Stimulated activated CD4-positive, alpha-beta T cell treated with anti-CD3 and anti-CD28 coated beads, TNF-alpha, amount 100 ng/mL, for 4 hours (primary cell): ENCODE measurements at places on chromosomes 7 and 10.

DNA sequence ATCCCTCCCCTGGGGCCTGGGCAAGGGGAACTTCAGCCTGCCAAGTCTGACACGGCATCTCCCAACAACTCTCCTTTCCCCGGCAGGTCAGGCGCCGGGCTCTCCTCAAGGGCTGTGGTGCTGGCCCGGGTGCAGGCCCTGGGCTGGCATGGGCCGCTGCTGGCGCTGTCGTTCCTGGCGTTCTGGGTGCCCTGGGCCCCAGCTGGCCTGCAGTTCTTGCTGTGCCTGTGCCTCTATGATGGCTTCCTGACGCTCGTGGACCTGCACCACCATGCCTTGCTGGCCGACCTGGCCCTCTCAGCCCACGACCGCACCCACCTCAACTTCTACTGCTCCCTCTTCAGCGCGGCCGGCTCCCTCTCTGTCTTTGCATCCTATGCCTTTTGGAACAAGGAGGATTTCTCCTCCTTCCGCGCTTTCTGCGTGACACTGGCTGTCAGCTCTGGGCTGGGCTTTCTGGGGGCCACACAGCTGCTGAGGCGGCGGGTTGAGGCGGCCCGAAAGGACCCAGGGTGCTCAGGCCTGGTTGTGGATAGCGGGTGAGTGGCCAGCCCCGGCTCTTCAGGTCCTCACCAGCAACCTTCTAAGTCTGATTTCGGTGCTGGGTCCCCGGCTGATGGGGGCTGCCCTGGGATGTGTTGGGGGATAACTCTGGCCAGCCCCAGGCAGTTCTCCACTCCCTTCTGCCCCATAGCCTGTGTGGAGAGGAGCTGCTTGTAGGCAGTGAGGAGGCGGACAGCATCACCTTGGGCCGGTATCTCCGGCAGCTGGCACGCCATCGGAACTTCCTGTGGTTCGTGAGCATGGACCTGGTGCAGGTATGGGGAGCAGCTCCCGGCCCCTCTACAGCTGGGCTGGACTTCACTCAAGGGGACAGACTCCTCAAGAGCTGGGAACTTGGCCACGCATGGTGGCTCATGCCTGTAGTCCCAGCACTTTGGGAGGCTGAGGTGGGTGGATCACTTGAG, 19.5 kb upstream of the C10orf95 start:
- DNase-seq: no peak

- no peak for DNase-seq
Observed at GRCh38 chr7:12765431-12766100, 78.1 kb downstream of the ARL4A start.

GRCh38 chr7:149885191-149886017, 11.6 kb downstream of the ATP6V0E2 start:
- DNase-seq: no peak

DNA sequence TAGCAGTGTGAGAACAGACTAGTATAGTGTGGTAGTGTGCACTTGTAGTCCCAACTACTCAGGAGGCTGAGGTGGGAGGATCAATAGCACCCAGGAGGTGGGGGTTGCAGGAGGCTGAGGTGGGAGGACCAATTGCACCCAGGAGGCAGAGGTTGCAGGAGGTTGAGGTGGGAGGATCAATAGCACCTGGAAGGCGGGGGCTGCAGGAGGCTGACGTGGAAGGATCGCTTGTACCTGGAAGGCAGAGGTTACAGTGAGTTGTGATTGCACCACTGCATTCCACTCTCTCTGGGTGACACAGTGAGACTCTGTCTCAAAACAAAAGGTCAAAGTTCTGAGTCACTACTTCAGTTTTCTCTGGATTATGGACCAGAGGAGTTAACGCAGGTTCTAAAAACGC, 22.6 kb upstream of the DIP2C start:
- no peak for DNase-seq

GRCh38 chr10:83272666-83273434, 866.5 kb upstream of the GHITM start:
- no peak for DNase-seq

GRCh38 chr7:32936689-32937088, 20.6 kb upstream of the FKBP9 start:
- no peak for DNase-seq

DNA sequence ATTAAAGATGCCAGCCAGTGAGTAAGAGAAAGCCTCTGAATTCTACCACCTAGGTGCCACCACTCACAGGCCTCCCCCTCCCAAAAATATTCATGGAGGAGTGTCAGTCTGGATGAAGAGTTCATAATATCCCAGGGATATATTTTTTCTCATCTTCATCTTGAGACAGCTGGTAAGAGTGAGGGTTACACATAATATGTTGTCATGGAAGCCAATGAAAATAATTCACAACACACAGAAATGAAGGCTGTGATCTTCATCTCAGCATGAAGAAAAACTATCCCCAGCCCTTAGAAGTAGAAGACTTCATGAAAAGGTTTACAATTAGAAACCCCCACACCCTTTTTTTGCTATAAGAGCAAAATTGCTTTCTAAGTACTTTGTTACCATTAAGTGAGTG, 175.6 kb downstream of the DNAH11 start:
- DNase-seq: no peak

DNA sequence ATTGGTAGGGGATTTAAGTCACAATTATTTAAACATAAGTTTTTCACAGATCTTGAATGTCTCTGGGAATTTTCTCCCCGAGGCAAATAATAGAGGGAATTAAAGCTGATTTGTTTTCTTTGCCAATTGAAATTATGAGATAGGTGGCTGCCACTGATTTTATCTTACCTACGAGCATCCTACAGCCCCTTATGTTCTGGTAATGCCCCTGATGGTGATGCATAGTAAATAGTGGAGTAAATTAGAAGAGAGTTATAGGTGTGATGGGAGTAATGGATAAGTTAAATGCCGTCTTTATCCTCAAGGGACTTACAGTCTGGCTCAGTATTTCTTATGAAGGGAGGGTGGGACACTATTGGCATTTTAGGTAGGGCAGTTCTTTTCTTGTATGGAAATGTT, 58.1 kb downstream of the HDAC9 start:
- DNase-seq: no peak

GRCh38 chr7:37311355-37311754, 137.3 kb downstream of the ELMO1 start:
- DNase-seq: peak; percentile 11

GRCh38 chr7:142188154-142188553, 69.7 kb downstream of the PRSS58 start:
- no peak for DNase-seq

DNA sequence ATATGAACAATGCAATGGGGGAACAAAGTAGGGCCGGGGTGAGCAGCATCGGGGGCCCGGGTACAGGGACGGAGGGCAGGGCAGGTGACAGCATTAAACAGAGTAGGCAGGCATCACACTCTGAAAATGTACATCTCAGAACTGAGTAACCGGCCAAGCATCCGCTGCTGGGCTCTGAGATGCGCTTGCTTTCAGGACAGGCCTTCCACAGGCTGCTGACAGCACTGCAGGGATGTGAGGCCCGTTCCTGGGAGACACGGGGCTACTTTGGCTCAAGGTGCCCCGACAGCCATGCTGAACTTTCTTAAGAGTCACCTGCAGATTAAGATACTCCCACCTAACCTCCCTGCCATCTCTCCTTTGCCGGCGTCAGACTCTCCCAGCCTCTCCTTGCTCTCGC, 64.3 kb upstream of the FGFR2 start:
- no peak for DNase-seq

DNA sequence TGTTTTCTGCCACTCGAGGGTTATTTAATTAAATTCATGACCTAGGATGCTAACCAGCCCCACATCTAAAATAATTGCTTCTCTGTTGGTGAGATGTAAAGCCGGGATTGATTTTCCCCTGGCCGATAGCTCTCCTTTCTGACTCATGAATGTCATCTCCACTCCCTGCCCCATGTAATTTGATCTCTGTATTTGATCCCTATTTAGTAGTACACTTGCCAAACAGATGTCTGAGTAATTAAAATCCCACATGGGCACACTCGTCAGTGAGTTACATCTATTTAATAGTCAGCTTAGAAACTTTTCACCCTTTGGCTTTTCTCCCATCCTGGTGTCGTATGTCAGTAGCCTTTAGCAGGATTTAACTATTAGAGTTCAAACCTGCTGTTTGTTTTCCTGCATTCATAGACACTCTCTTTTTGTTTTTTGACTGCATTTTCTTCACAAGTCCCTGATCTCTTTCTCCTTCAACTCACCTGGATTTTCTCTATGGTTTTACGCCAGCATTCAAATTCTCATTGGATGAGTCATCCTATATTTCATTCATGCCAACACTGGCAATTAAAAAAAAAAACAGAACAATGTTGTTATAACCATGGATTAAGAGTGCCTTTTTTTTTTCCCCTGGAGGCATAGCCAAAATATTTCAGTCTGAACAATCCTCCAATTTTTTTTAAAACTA, 82.7 kb downstream of the SPAG6 start:
- no peak for DNase-seq

DNA sequence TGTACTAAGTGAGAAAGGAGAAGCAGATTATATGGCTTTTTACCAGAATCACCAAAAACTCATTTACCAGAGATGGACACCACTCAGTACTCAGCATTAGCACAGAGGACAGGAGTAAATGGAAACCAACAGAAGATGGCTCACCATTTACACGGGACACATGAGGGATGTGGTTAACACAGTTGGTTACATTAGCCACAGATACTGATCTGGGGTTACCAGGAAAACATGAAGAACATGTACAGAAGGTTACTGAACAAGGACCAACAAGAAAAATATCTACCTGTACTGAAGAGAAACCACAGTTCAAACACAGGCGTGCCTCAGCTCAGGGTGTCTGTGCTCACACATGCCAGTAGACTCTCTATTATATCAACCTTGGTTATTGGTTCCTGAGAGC, 1285.8 kb upstream of the SORCS1 start:
- no peak for DNase-seq

GRCh38 chr10:34018784-34019183, 684.3 kb upstream of the NRP1 start:
- DNase-seq: no peak

DNA sequence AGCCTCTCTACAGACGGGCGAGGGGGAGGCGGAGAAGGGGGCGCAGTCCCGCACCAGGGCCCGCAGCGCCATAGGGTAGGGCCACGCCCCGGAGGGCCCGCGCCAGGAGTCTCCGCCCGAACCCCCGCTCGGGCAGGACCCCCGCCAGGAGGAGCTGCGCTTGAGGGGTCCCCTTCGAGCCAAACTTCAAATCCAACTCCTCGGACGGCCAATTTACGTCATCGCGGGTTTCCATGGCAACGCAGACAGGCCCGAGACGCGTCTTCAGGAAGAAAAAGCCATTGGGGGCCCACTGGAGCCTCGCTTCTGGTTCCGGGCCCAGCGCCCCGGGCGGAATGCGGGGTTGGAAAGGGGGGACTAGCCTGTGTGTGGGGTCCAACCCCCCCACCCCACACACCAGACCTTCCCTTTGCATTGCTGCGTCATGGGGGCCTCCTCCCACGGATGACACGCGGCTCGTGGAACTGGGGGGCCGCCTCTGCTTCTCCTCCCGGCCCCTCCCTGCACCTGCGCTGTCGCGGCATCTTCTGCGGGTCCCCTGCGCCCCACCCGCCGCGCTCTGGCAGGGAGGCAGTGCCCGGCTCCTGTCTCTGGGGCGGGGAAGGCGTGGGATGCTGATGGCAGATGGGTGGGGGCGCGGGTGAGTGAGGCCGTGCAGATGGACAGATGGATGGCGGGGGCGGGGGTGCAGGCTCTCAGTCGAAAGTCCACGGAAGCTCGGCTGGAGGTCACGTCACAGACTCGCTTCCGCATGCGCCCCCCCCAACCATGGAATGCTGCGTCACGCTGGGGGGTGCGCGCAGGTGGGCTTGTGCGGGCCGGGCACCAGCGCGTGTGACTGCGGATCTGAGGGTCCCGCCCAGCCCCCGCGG, 1.2 kb downstream of the CALY start:
- peak; percentile 68 for DNase-seq

GRCh38 chr10:283916-284356, 148.7 kb downstream of the ZMYND11 start:
- no peak for DNase-seq

DNA sequence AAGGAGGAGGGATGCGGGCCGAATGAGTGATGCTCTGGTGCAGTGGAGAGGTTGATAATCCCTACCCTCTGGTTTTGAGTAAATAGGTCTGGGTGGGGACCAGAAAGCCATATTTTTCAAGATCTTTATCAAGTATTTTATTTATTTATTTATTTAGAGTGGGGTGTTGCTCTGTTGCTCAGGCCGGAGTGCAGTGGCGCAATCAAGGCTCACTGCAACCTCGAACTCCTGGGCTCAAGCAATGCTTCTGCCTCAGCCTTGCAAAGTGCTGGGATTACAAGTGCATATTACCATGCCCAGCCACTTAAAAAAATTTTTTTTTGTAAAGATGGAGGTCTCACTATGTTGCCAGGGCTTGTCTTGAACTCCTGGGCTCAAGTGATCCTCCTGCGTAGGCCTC, 21.6 kb downstream of the SVIL start:
- no peak for DNase-seq

DNA sequence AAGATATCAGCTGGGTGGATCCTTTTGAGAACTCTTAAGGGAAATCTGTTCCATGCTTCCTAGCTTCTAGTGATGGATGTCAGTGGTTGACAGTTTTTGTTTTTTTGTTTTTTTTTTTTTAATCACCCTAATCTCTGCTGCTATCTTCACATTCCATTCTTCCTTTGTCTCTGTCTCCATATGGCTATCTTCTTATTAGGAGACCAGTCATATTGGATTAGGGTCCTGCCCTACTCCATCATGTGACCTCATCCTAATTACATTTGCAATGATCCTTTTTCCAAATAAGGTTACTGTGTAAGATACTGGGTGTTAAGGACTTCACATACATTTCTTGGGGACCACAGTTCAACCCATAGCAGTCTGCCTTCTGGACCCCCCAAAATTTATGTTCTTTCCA, 69.7 kb downstream of the MLLT10 start:
- no peak for DNase-seq

GRCh38 chr7:30616318-30616717, 21.6 kb downstream of the GARS1 start:
- DNase-seq: no peak

DNA sequence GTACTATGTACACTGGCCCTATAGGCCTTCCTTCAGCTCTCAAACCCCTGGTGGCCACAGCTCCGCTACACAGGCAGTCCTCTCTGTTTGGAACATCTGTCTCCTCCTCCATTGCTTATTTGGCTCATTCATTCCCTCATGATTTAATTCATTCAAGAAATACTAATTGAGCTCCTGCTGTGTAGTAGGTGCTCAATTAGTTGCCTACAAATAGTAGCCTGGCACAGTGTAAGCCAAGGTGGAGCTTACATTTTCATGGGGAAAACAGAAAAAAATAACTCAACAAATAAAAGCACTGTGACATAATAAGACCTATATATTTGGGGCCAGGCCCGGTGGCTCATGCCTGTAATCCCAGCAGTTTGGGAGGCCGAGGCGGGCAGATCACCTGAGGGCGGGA, 3.4 kb upstream of the FIS1 start:
- DNase-seq: no peak
